Stimulated activated CD8-positive, alpha-beta memory T cell treated with anti-CD3 and anti-CD28 coated beads, Interleukin-7, amount 100 ng/mL, for 1 hour (primary cell): ENCODE measurements at places on chromosomes 11 and 22.

- DNase-seq, result no peak
Observed at GRCh38 chr11:42598341-42598740, 713.5 kb upstream of the API5 start.

DNA sequence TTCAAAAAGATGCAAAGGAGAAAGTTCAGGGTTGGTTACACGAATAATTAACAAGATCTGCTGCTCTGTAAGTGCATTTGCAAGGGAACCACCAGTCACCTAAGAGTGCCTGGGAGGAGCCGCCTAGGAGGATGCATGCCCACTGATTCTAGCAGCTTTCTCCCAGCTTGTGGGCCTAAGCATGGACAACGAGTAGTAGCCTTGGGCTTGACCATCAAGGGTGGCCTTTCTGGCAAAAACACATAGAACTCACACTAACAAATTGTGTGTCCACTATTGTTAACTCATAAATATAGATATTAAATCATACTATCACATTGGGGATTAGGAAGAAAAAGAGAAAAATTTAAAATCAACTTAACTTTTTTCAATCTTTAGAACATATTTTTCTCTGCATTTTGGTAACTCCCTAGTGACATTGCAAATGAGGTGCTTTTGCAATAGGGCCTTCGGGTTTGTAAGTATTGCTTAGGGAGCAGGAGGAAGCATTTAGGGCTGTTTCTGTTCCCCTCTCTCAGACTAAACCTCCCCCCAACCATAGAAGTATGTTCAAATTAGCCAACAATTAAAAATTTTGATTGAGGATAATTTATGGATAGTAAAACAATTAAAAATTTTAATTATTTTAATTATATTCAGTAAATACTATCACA, 57.3 kb upstream of the CEP295 start:
- DNase-seq, result no peak

- no peak for DNase-seq
Observed at GRCh38 chr22:24578355-24579257, 14.3 kb downstream of the LRRC75B start.

- no peak for DNase-seq
Observed at GRCh38 chr11:69354545-69354897, 60.6 kb downstream of the MYEOV start.

DNA sequence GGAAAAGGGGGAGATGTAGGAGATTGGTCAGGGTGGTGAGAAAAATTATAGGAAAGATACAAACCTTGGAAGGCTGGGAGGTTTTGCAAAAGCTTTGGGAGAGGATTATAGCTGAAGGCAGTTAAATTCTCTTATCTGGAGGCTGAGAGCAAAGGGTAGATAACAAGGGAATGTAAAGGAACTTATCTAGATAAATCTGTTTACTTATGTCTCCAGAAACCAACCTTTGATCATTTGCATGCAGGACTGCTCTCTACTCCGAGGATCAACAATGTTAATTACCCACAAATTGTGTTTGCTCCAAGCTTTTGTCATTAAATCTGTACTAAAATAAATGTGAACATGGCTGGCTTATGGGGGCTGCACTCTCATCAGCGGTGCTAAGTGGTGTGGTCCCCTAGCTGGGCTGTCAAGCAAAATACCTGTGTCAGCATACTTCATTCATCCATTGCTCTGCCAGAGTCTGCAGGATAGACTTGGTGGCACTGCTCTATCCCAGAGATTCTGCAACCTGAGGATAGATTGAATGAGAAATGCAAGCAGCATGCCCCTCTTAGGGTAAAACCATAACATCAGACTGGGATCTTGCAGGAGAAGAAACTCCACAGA, 1599.2 kb upstream of the TENM4 start:
- no peak for DNase-seq

- no peak for DNase-seq
Observed at GRCh38 chr11:130850185-130850944, 65.9 kb downstream of the SNX19 start.

DNA sequence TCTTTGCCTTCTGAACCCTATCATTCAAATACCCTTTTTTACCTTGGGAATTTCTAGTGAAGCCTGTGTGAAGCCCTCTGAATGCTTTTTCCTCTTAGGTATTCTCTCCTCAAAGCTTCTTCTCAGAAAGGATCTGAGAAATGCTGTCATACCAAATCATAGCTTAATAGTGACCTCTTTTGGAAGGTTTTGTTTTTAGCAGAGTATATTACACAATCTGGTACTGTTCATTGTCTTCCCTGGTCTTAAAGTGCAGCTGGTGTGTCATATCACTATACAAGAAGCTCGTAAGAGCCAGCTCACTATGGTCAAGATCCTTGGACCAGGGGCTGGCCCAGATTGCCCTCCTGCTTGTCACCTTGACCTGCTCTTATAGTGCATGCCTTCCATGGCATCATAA, 204.4 kb upstream of the ANO5 start:
- DNase-seq, result no peak

DNA sequence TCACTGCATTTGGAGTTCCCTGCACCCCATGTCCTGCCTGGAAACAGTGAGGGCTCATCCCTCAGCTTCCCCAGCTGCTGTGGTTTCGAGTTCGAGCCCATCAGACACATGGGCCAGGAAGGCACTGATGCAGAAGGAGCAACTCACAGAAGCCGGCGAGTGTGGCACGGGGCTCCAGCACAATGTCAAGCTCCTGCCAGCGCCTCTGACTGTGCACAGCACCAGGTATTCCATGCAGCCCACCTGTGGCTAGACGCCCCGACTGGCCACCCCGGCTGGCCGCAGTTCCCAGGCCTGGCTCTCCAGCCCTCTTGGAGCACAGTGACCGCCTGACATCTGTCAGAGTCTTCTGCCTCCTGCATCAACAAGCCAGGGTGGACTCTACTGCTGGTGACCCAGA, 419.4 kb downstream of the SHANK2 start:
- no peak for DNase-seq

DNA sequence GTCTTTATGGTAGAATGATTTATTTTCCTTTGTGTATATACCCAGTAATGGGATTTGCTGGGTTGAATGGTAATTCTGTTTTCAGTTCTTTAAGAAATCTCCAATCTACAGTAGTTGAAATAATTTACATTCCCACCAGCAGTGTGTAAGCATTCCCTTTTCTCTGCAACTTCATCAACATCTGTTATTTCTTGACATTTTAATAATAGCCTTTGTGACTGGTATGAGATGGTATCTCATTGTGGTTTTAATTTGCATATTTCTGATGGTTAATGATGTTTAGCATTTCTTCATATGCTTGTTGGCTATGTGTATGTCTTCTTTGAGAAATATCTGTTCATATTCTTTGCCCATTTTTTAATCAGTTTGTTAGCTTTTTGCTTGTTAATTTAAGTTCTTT, 901.2 kb downstream of the METTL15 start:
- no peak for DNase-seq

- DNase-seq, result no peak
Observed at GRCh38 chr11:36243641-36244040, 45.6 kb downstream of the COMMD9 start.

GRCh38 chr11:103662880-103663279, 373.6 kb upstream of the DDI1 start:
- DNase-seq, result no peak

GRCh38 chr11:80155412-80156017, 714.7 kb upstream of the TENM4 start:
- DNase-seq, result no peak

DNA sequence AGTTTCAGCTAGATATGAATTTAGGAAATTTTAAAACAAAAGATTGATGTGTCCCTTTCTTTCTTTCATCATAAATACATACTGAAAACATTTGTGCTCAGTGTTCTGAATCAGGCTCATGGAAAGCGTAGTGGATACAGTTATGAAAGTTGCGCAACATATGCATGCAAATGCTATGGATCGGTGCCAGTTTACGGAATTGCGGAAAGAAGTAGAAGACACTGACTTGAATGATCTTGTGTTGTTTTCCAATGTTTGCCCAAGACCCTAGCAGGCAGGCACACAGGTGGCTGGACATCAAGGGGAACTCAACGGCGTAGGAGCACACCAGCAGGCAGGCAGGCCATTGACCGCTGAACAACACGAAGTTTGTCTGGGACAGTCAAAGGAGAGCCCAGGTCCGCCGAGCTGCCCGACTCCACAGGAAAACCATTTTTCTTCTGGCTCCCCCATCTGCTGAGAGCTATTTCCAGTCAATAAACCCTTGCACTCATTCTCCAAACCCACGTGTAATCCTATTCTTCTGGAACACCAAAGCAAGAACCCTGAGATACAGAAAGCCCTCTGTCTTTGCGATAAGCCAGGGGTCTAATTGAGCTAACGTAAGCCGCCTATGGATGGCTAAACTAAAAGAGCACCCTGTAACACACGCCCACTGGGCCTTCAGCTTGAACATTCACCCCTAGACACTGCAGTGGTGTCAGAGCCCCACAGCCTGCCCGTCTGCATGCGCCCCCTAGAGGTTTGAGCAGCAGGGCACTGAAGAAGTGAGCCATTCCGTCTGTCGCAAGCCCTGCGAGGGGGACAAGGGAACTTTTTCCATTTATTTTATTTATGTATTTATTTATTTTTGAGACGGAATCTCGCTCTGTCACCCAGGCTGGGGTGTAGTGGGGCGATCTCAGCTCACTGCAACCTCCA, 7.4 kb upstream of the BIRC3 start:
- no peak for DNase-seq

- DNase-seq, result peak; percentile 22
Observed at GRCh38 chr11:45803971-45804760, 783 bp upstream of the SLC35C1 start.

DNA sequence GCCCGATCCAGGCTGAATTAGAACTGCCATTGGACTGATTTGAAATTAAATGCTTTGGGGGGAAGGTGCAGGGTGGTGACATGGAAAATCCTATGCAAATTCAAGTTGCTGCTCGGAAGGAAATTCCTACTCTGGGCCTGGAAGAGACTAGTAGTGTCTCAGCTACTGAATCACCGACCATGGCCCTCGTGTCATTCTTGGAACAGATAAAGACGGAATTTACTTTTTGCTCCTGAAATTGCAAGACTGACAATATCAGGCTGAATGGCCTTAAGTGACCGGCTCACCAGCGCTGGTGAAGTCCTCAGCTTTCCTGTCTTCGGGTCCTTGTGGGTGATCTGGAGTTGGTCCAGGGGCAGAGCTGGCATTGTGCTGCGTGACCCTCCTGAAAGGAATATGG, 6.1 kb downstream of the ASCC2 start:
- DNase-seq, result no peak

GRCh38 chr11:125091877-125092664, 19.4 kb downstream of the TMEM218 start:
- DNase-seq, result no peak

GRCh38 chr11:26994631-26995095, 751 bp downstream of the FIBIN start:
- DNase-seq, result no peak

GRCh38 chr11:48036466-48036865, 56.1 kb downstream of the PTPRJ start:
- no peak for DNase-seq

DNA sequence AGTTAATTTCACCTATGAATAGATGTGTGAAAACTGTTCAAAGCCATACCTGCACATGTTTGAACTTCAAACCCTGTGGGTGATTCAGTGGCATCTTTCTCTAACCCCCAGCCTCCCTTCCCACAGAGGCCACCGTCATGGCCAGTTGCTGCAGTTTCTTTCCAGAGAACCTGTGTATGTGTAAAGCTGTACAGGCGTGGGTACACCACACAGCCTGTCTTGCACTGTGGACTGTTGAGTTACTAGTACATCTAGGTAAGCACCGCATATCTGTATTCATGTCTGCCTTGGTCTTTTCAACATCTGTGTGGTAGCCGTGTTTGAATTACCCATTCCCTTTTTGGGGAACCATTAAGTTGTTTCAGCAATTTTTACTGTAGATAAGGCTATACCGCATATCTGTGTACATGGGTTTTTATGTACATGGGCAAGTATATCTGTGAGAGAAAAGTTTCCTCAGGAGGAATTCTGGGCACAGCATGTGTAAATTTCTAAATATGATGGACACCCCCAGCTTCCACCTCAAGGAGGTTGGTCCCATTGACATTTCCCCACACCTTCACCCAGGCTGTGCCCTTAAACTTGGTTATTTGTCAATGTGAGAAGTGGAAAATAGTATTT, 13.9 kb downstream of the NEAT1 start:
- no peak for DNase-seq

GRCh38 chr11:110295531-110296225, 736 bp downstream of the RDX start:
- DNase-seq, result peak; percentile 4

DNA sequence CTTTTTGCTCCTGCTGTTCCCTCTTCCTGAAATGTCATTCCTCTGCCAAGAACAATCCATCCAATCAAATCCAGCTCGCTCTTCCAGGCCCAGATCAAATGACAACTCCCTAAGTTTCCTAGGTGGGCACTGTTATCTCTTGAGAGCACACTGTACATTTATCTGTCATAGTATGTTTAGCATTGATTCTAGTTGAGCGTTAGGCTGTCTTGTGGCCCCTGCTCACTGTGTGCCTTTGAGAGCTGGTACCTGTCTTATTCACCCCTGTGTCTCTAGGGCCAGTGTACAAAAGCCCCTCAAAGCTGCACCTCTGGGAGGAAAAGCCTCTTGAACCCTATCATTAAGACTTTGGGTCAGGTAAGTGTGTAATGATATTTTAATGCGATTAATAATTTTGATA, 7.1 kb upstream of the LMO2 start:
- DNase-seq, result no peak

GRCh38 chr11:113265362-113265761, 49.0 kb upstream of the TTC12 start:
- no peak for DNase-seq

- no peak for DNase-seq
Observed at GRCh38 chr11:91231226-91231625, 993.4 kb upstream of the FAT3 start.

GRCh38 chr11:111300569-111300968, 2.2 kb downstream of the POU2AF3 start:
- DNase-seq, result no peak
